Trophoblast cell (in vitro differentiated cells and primary cell): ENCODE measurements at places on chromosomes 12 and 14.
A peak's percentile ranks its signal among the peaks of the same experiment; 100 is the strongest.

DNA sequence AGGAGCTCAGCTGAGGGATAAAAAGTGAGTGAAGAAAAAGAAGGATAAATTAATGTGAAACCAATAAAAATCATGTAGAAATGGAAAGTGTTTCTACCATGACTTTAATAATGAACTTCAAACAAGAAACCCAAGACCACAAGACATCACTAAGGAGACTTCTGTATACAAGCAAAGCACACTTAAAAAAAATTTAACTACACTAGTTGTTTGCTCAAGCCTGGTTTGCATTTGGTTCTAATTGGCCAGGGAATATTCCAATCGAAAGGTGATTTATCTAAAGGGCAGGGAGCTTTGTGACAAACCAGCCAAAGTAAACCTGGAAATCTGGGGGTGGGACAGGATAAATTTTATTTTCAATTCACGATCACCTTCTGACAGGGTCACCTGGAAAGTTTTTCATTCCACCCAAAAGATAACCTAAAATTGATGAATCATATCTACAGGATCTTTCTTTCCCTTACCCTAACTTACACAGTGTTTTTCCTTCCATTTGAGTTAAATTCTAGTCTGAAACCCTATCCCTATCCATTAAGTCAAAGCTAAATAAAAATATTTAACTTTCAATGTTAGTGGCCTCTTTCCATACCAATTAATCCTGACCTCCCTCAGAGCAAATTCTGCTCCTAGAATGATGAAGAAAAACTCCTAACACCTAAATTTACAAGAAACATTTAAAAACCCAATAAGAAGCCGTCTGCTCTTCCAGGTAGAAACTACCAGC lies 2.6 kb downstream of the EGLN3 start:
- DNase-seq = no peak

GRCh38 chr12:108352591-108352990 lies 13.5 kb upstream of the CMKLR1 start:
- no peak for DNase-seq

GRCh38 chr12:23770202-23770938 lies 179.1 kb downstream of the SOX5 start:
- no peak for DNase-seq

DNA sequence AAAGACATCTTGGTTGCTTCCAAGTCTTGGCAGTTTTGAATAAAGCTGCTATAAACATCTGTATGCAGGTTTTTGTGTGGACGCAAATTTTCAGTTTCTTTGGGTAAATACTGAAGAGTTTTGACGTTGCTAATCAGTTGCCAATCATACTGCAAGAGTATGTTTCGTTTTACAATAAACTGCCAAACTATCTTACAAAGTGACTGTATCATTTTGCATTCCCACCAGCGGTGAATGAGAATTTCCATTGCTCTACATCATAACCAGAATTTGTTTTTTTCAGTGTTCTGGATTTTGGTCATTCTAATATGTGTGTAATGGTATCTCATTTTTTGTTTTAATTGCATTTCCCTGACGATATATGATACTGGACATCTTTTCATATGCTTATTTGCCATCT lies 190.8 kb upstream of the PARP11 start:
- DNase-seq = no peak

DNA sequence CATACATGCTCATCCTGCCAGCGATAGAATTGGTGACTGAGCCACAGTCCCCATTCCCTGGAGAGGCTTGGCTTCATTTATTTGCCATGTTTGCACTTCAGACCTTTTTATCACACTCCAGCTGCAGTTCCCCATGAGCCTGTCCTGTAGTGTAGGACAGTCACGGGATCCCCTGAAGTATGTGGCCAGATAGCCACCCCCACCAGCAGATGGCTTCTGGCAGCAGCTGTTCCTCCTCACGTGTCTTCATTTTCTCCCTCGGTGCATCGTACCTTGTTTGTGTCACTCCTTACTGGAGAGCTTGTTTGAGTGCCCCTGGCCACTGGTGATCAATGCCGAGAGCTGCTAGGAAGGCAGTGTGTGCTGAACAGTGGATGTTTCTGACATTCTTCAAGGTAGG lies 40.2 kb downstream of the UBE3B start:
- DNase-seq = no peak

- DNase-seq = no peak
Observed at GRCh38 chr12:93550748-93551611, 21.5 kb upstream of the SOCS2 start.

DNA sequence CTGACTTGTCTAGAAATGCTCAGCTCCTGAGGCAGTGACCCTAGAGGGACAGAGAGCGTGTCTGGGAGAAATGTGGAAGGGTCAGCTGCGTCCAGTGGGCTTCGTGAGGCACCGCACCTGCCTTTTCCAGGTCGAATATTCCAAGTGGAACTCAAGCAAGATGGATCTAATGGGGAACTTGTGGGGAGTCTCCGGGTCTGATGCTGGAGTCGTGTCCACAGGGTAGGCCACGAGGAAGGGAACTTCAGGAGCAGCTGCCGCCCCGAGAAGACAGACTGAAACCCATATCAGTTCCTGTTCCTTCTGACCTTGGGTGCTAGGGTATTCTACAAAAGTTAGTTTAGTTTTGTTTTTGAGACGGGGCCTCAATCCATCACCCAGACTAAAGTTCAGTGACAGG lies 67.5 kb downstream of the TNFAIP2 start:
- no peak for DNase-seq

DNA sequence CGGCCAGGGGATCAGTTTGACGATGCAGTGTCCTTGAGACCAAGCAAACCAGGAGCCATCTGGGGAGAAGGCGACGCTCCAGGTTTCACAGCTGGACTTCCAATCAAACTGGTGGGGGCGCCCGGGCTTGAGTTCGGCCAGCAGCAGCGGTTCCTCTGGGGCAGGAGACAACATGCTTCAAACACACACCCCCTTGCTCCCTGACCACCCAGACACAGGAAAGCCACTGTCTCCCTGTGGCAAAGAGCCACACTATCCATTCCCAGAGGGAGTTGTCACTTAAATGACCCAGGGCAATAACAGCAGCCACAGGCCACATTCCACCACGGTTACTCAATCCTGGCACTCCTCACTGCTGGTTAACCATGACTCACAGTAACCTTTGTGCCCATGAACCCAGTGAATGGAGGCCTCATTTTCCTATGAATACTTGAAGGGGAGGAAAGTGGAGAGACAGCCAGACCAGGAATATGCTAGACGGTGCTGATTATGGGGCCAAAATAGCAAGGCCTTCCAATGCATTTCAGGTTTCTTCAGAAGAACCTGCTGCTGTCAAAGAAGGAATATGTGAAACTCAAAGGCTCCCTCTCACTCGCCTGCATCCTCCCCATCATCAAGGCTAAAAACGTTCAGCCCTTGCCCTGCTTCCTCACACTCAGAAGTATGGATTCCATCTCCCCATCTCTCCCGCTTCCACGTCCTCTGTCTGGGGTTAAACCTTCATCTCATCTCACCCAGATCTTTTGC lies 8.5 kb downstream of the WSB2 start:
- DNase-seq = peak; percentile 99
